ENCODE measurements at places on chromosomes 13 and 19. TPM values are rescaled to one million over a fixed set of nuclear protein-coding genes. Genes with fewer than 3 reads are reported as not detected.

The ELAVL3 gene
- total RNA-seq = not detected

The AZU1 gene
- total RNA-seq = not detected

The CBLC gene
- 60.4 TPM for total RNA-seq

The RPS5 gene
- total RNA-seq = 2,137 TPM

The SHISA7 gene
- 0.08 TPM for total RNA-seq

The ZNF526 gene
- 12.9 TPM for total RNA-seq

The CEACAM4 gene
- total RNA-seq = not detected

The IGFLR1 gene
- 8.5 TPM for total RNA-seq

DNA sequence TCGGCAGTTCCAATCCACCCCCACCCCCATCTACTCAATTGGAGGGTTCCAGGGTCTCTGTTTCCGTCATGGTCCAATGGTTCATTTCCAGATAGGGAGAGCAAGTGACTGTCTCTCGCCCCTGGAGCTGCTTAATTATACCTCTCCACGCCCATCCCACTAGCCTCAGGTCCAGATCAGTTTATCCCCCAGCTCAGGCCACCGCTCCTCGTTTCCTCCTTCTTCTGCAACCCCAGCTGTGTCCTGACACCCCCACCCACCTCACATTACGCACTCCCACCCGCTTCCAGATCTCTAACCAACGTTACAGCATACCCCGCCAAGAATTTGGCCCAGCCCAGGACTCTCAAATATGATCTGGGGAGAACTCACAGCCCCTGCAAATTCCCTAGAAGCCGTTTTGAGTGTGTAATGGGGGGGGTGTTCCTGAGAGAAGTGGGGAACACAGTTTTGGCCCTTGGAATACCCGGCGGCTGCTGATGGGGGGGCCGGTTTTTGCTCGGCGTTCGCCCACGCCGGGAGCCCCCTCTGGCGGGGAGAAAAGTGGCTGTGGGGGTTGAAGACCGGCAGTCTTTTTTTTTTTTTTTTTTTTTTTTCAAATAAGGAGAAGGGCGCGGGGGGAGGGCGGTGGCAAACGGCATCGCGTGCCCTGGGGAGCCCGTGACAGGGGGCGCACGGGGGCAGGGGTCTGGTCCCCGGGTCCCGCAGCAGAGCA is 1.7 kb upstream of the PDE4A start:
- H3K4me3 ChIP-seq = peak overlapping the region; percentile 38
- H3K4me1 ChIP-seq = peaks cover 57% of the 10 kb centered on the region
- H3K27ac ChIP-seq = no peak overlapping the region

GRCh38 chr19:16834747-16835146 is 5.5 kb downstream of the SIN3B start:
- H3K36me3 ChIP-seq = peaks cover 69% of the 10 kb centered on the region
- H3K27ac ChIP-seq = no peak overlapping the region
- DNase-seq = no peak
- H3K27me3 ChIP-seq = no peaks in the 10 kb centered on the region

GRCh38 chr13:20706661-20707060 is 3.2 kb downstream of the IL17D start:
- H3K4me1 ChIP-seq = peaks cover 32% of the 10 kb centered on the region
- H3K4me3 ChIP-seq = no peak overlapping the region
- H3K27ac ChIP-seq = no peak overlapping the region
- H3K36me3 ChIP-seq = no peaks in the 10 kb centered on the region

- peak overlapping the region; percentile 34 for H3K27ac ChIP-seq
- H3K4me3 ChIP-seq = no peak overlapping the region
- no peaks in the 10 kb centered on the region for H3K27me3 ChIP-seq
- DNase-seq = no peak
- H3K4me1 ChIP-seq = peaks cover 24% of the 10 kb centered on the region
Observed at GRCh38 chr19:13729859-13730258, 34.5 kb upstream of the MRI1 start.

DNA sequence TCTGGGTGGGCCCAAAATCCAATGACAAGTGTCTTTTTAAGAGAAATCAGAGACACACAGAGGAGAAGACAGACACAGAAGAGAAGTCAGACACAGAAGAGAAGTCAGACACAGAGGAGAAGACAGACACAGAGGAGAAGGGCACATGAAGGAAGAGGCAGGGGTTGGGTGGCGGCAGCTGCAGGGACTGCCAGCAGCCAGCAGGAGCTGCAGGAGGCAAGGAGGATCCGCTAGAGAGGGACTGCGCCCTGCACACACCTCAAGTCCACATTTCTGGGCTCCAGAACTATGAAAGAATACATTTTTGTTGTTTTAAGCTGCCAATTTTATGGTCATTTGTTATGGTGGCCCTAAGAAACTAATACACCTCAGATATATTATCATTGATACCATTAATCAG is 140.6 kb downstream of the ZIC5 start:
- DNase-seq = no peak
- no peaks in the 10 kb centered on the region for H3K36me3 ChIP-seq
- H3K4me1 ChIP-seq = no peaks in the 10 kb centered on the region
- H3K4me3 ChIP-seq = no peak overlapping the region
- H3K27ac ChIP-seq = no peak overlapping the region
- no peaks in the 10 kb centered on the region for H3K27me3 ChIP-seq

GRCh38 chr19:33963514-33963913 is 166.8 kb downstream of the KCTD15 start:
- no peak overlapping the region for H3K4me3 ChIP-seq
- no peaks in the 10 kb centered on the region for H3K4me1 ChIP-seq
- peaks cover 6% of the 10 kb centered on the region for H3K27me3 ChIP-seq
- no peak for DNase-seq
- no peaks in the 10 kb centered on the region for H3K36me3 ChIP-seq
- H3K27ac ChIP-seq = no peak overlapping the region

- DNase-seq = no peak
- no peak overlapping the region for H3K27ac ChIP-seq
- no peak overlapping the region for H3K4me3 ChIP-seq
- no peaks in the 10 kb centered on the region for H3K4me1 ChIP-seq
Observed at GRCh38 chr13:60282708-60283107, 114.3 kb upstream of the TDRD3 start.

DNA sequence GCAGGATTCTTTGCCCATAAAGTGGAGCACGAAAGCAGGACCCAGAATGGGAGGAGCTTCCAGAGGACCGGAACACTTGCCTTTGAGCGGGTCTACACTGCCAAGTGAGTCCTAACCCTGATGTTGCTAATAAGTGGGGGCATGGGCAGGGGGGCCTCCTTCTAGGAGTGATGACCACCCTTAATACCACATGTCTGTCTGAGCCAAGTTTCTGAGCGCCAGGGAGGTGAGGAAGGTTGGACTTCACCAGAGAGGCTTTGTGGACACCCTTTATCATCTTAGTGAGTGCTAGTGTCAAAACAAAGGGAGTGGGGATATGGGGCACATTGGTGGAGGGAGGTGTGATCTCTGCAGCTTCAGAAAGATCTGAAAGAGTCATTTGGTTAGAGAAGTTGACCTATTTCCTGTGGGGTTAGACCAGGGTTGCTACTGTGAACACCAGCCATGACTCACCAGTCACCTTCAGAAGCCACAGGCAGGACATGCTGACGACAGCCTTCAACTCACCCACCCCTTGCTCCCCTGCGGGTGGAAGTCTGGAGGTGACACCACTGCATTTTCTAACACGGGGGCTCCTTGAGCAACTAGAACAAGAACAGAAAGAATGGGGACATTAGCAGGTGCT is 8.8 kb downstream of the ALOX5AP start:
- DNase-seq = no peak
- no peaks in the 10 kb centered on the region for H3K27me3 ChIP-seq
- H3K4me3 ChIP-seq = no peak overlapping the region

DNA sequence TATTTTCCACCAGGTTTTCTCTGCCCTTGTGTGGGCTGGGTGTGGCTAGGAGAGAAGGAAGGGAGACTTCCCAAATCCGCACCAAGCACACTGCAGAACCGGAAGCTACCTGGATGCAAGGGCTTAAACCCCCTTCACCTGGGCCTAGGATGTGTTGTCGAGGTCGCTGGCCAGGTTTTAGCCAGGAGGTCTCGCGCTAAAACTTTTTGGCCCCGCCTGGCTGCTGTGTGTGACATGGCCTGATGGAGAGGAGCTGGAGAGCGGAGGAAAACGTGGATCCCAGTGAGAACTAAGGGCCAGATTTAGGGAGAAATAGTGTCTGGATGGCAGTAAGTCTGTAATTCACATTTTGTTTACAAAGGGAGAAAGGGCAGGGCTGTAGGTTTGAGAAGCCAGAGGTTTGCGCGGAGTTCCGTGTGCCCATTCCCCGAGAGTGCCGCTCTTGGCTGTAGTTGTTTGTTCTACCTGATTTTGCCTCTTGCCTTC is 3.1 kb upstream of the TSHZ3 start:
- H3K27ac ChIP-seq = no peak overlapping the region
- no peaks in the 10 kb centered on the region for H3K36me3 ChIP-seq
- no peak overlapping the region for H3K4me3 ChIP-seq
- peaks cover 58% of the 10 kb centered on the region for H3K4me1 ChIP-seq
- peaks cover 74% of the 10 kb centered on the region for H3K27me3 ChIP-seq

- H3K36me3 ChIP-seq = no peaks in the 10 kb centered on the region
- no peak overlapping the region for H3K27ac ChIP-seq
- H3K4me1 ChIP-seq = peaks cover 3% of the 10 kb centered on the region
Observed at GRCh38 chr13:50891206-50891605, 18.4 kb upstream of the RNASEH2B start.

DNA sequence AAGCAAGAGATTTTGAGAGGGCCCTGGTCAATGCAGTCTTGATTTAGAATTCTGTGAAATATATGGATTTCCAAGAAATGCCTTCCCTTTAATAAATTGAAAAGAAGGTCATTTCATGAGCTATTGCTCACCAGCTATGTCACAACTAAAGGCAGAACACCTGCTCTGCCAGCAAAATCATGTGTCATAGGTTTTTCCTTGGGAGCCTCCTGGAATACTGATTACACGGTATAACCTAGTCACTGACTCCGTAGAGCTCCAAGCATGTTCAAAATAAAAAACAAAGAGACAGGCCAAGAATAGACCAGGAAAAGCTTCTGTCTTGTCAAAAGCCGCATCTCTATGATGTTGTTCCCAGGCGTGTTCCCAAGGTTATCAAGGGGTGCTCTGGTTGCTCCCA is 45.5 kb downstream of the HSPH1 start:
- no peak for DNase-seq
- peaks cover 13% of the 10 kb centered on the region for H3K27me3 ChIP-seq
- no peaks in the 10 kb centered on the region for H3K36me3 ChIP-seq
- peaks cover 4% of the 10 kb centered on the region for H3K4me1 ChIP-seq
- H3K27ac ChIP-seq = peak overlapping the region; percentile 49

- H3K27ac ChIP-seq = peak within 1 kb of the TSS; percentile 31
- peaks cover 16% of the 10 kb centered on the region for H3K27me3 ChIP-seq
- H3K36me3 ChIP-seq = peaks cover 11% of the 10 kb centered on the region
Observed at GRCh38 chr19:44051650-44052402, at the start of gene ZNF223. Gene ZNF223 (plus strand): TSS chr19:44052036. CDS start chr19:44055177, 3,141 bp downstream.

- no peaks in the 10 kb centered on the region for H3K27me3 ChIP-seq
- no peak overlapping the region for H3K4me3 ChIP-seq
- peaks cover 10% of the 10 kb centered on the region for H3K4me1 ChIP-seq
- no peak overlapping the region for H3K27ac ChIP-seq
- DNase-seq = no peak
Observed at GRCh38 chr19:556611-557382, 12.9 kb downstream of the GZMM start.

DNA sequence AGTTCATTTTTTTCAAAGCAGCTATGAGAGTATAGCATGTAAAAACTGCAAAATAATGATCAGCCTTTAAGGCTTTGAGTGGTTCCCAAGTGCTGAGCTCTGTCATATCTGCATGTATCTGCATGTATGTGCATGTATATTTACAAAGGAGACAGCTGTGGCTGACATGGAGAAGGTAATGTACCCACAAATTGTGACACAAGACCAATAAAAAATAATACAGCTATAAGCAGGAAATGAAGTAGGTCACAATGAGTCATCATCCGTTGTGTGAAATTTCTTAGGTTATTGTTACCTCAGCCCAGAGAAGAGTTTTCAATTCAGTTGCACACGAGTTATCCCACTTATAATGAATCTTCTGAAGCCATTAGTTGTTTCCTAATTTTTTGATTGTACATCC is 60.9 kb upstream of the MED4 start:
- H3K4me3 ChIP-seq = no peak overlapping the region
- no peaks in the 10 kb centered on the region for H3K27me3 ChIP-seq
- no peak for DNase-seq
- peak overlapping the region; percentile 92 for H3K27ac ChIP-seq
- H3K36me3 ChIP-seq = no peaks in the 10 kb centered on the region

DNA sequence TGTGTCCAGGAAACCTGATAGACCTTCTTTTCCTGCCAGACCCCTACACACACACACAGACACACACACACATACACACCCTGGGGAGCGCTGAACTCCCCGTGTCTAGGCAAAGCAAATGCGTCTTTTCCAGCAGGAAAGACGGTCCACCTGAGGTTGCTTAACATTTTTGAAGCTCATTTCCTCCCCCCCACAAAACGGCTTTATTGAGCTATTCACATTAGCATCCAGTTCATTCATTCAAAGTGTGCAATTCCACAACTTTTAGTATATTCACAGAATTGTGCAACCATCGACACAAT is 3.4 kb downstream of the GSX1 start:
- H3K36me3 ChIP-seq = no peaks in the 10 kb centered on the region
- H3K4me3 ChIP-seq = no peak overlapping the region
- peaks cover 31% of the 10 kb centered on the region for H3K4me1 ChIP-seq
- no peak for DNase-seq
- H3K27me3 ChIP-seq = peaks cover 99% of the 10 kb centered on the region

GRCh38 chr19:30386551-30387143 is 14.5 kb downstream of the ZNF536 start:
- H3K4me1 ChIP-seq = no peaks in the 10 kb centered on the region
- H3K27ac ChIP-seq = no peak overlapping the region
- H3K36me3 ChIP-seq = no peaks in the 10 kb centered on the region
- H3K27me3 ChIP-seq = no peaks in the 10 kb centered on the region
- H3K4me3 ChIP-seq = no peak overlapping the region

GRCh38 chr13:52850396-52851136 is 2.1 kb upstream of the PCDH8 start:
- H3K4me3 ChIP-seq = peak overlapping the region; percentile 81
- H3K27me3 ChIP-seq = peaks cover 53% of the 10 kb centered on the region
- H3K27ac ChIP-seq = peak overlapping the region; percentile 43
- no peak for DNase-seq
- H3K36me3 ChIP-seq = no peaks in the 10 kb centered on the region

DNA sequence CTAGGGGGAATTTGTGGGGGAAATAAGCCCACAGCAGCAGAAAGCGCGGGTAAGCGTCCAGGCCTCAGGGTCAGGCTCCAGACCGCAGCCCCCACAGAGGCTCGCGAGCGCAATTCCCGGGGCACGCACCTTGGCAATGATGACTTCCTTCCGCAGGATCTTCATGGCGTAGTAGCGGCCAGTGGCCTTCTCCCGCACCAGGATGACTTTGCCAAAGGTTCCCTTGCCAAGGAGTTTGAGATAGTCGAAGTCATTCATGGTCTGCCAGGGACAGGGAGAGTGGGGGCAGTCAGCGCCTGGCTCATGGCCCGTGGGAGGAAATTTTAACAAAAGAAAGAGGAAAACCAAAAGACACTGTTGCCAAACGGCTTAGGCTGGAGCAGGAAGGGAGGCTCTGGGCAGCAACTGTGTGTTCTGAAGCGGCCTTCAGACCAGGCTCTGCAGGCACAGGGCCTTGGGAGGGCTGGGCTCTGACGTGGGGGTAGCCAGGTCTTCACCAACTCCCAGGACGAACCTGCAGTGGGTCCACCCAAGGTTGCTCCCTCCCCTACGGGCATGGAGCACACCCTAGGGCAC is 15.4 kb upstream of the CCNP start:
- peaks cover 26% of the 10 kb centered on the region for H3K4me1 ChIP-seq
- H3K36me3 ChIP-seq = peaks cover 56% of the 10 kb centered on the region
- no peak for DNase-seq
- peak overlapping the region; percentile 25 for H3K27ac ChIP-seq

- no peaks in the 10 kb centered on the region for H3K27me3 ChIP-seq
- H3K36me3 ChIP-seq = no peaks in the 10 kb centered on the region
- H3K4me1 ChIP-seq = no peaks in the 10 kb centered on the region
- DNase-seq = no peak
- no peak overlapping the region for H3K4me3 ChIP-seq
- H3K27ac ChIP-seq = no peak overlapping the region
Observed at GRCh38 chr13:86282442-86282841, 483.2 kb upstream of the SLITRK6 start.

All from suprapubic skin (tissue), 4 donors.